ENCODE measurements at places on chromosomes 6 and 20.

DNA sequence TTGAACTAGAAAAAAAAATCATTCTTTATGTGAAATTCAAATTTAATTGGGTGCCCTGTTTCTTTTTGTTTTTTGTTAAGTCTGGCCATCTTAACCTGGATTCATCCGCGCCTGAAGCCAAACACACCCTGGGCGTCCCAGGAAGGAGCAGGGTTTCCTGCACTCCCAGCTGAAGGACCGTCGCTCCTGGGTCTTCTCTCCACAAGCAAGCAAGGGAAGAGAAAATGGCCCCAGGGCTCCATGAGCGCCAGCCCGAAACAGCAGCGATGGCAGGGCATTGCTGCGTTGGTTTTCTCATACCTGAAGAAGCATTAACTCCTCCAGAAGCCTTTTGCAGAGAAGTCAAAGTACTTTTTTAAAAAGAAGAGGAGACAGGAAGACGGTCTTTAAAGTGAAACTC, 105.4 kb upstream of the AFDN start:
- DNase-seq: no peak
- H3K4me1 ChIP-seq: no peaks in the 10 kb centered on the region
- H3K27me3 ChIP-seq: no peaks in the 10 kb centered on the region
- no peak overlapping the region for H3K4me3 ChIP-seq
- no peaks in the 10 kb centered on the region for H3K36me3 ChIP-seq
- no peak overlapping the region for H3K27ac ChIP-seq

- H3K4me3 ChIP-seq: no peak overlapping the region
- H3K36me3 ChIP-seq: no peaks in the 10 kb centered on the region
- no peak overlapping the region for H3K27ac ChIP-seq
- DNase-seq: no peak
- no peaks in the 10 kb centered on the region for H3K27me3 ChIP-seq
These were observed 6.7 kb upstream of the TMEM30A start for GRCh38 chr6:75291331-75291730.

- peak overlapping the region; percentile 92 for H3K27ac ChIP-seq
- H3K36me3 ChIP-seq: no peaks in the 10 kb centered on the region
- no peaks in the 10 kb centered on the region for H3K27me3 ChIP-seq
- DNase-seq: peak; percentile 87
- no peak overlapping the region for H3K4me3 ChIP-seq
These were observed 23.3 kb upstream of the TOP1 start for GRCh38 chr20:41005361-41005729.

GRCh38 chr20:43570496-43570895, 11.7 kb downstream of the SGK2 start:
- no peak overlapping the region for H3K4me3 ChIP-seq
- no peaks in the 10 kb centered on the region for H3K36me3 ChIP-seq
- H3K27ac ChIP-seq: no peak overlapping the region
- no peaks in the 10 kb centered on the region for H3K27me3 ChIP-seq
- no peak for DNase-seq
- no peaks in the 10 kb centered on the region for H3K4me1 ChIP-seq
